ENCODE measurements at places on chromosomes 7 and 10.

DNA sequence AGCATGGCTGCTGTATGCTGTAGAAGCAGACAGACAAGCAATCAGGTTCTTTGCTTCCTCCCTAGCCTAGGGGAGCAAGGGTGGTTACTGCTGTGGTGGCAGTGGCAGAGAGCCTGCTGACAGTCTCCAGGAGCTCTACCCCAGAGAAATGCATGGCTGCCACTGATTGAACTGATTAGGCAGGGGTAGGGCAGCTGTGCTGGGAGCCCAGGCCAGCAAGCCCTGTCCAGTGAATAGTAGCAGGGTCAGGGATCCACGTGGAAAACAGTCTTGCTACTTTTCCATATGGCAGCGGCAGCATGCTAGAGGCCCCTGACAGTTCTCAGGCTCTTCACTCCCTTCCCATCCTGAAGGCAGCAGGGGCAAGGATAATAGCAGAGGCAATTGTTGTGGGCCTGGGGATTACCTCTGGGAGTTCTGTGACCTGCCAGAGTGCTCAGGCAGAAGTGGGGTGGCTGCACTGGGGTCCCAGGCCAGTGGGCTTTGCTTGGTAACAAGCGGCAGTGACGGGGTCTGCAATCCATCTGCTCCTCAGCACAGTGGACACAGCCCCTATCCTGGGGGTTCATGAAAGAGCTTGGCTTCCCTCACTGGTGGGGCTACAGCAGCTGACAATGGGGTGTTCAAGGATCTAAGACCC is 558.8 kb upstream of the GHITM start:
- no peak for DNase-seq

DNA sequence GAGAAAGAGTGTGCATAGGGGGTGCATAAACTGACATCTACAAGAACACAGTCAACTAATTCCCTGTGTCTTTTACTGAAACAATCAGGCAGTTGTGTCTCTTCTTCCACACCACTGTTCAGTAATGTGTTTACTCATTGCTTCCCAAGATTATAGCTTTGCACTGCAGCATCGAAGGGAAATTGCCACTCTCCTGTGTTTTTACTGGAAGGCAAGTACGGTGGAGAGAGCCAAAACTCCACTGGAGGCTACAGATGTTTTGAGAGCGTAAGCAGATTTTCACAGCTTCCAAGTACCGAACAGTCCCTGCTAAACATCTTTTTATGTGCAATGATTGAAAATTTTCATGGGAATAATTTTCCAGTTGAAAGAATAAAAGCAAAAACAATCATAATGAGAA is 510.5 kb upstream of the AKR1E2 start:
- no peak for DNase-seq

DNA sequence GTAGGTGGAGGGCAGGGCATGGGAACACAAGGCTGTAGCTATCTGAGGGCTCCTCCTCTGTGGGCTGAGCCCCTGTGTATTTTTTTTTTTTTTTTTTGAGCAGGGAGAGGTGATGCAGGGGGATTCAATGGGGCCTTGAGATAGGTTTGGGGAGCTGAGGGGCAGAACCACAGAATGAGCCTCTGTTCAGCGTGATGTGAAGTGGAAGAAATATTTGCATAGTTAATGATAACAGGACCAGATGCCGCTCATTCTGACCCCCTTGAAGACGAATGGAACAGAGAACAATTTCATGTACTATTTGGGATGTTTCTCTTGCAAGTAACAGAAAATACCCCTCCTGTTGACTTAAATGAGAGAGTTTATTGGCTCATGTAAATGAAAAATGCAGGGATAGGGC is 69.7 kb upstream of the EMX2 start:
- DNase-seq: no peak

- DNase-seq: no peak
These were observed 302.0 kb downstream of the TFEC start for GRCh38 chr7:115728518-115728917.

- no peak for DNase-seq
These were observed 155.6 kb upstream of the PRSS58 start for GRCh38 chr7:142413280-142414000.

- DNase-seq: peak; percentile 51
These were observed 141.8 kb upstream of the C1QL3 start for GRCh38 chr10:16663444-16663843.

DNA sequence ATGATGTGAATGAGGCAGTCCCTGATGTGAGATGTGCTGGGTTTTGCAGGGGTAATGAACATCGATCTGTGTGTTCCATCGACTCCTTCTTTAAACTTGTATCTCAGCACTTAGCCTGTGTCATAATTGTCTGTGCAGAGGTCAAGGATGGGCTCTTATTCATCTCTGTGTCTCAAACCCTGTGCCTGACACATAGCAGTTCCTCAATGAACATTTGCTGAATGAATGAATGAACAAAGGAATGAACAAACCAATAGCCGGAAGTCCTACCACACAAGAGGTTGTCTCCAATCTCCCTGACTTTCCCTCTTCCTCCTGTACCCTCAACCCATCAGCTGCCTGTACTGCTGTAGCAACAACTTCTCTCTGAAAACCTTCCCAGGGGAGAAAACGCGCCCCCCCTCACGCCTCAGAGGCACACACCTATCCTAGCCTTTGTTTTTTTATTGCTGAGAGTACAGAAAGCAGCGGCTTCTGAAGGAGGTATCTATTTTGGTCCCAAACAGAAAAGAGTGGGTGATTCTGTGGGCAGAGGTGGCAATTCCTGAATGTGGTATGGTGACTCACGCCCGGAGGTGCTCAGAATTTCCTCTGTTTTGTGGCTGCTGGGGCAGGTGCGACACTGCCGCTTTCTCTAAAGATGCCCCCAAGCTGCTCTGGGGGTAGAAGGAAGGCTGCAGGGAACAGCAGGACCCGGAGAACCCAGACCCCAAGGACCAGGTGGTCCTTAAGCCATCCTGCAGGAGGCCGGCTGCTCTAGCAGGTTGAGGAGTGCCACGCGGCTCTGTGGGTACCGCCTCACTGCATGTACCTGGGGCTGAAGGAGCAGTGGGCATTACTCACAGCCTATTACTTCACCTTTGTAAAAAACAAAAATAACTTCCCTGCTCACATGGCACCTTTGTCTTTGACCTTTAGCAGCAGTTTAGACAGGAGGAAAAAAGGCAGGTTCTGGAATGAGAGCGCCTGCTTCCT is 9.6 kb downstream of the IL2RA start:
- no peak for DNase-seq

DNA sequence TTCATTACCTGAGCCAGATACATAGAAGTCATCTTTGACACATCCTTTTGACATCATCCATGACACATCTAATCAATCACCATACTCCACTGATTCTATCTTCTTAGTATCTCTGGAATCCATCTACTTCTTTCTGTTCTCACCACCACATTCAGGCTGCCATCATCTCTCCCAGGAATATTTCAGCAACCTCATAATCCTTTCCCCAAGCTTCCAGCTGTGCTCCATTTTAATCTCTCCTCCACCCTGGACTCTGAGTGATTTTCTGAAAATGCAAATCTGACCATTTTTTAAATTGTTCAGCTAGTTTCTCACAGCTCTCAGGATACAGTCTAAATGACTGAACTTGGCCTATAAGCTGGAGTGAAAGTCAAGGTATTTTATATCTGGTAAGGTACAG is 2.5 kb upstream of the BTRC start:
- no peak for DNase-seq

- no peak for DNase-seq
These were observed 44.2 kb upstream of the SLC29A4 start for GRCh38 chr7:5238500-5238899.
